Endodermal cell (in vitro differentiated cells): ENCODE measurements at places on chromosomes 5 and 9. TPM values are rescaled to one million over a fixed set of nuclear protein-coding genes. Genes with fewer than 3 reads are reported as not detected.
A peak's percentile ranks its signal among the peaks of the same experiment; 100 is the strongest.

The FCN1 gene
- not detected in 2 replicates for total RNA-seq

The IDNK gene
- total RNA-seq, result 1.5 to 2.8 TPM (median 1.6 TPM) in 3 replicates

The GLE1 gene
- 14.7 and 15.9 TPM in 2 replicates for total RNA-seq

The BNIP1 gene
- 7.3 to 9.9 TPM (median 7.8 TPM) in 3 replicates for total RNA-seq

The IL9 gene
- not detected in 2 replicates for total RNA-seq

The FCN2 gene
- total RNA-seq, result not detected in 2 replicates

The AGXT2 gene
- not detected in 3 replicates for total RNA-seq

The IL3 gene
- not detected in 3 replicates for total RNA-seq

The WDR31 gene
- total RNA-seq, result 3.4 and 4.5 TPM in 2 replicates

The SLC31A2 gene
- total RNA-seq, result 1.8 and 1.9 TPM in 2 replicates

The IFNA2 gene
- total RNA-seq, result not detected in 3 replicates

The CFAP157 gene
- 0.44 and 0.59 TPM in 2 replicates for total RNA-seq

The SNCAIP gene
- total RNA-seq, result 0.26 to 1.7 TPM (median 1.4 TPM) in 3 replicates

The CSF1R gene
- total RNA-seq, result 0.25 TPM in 1 of 2 replicates, not detected in the other

The PDLIM4 gene
- 9.0 and 9.1 TPM in 2 replicates for total RNA-seq

The CA9 gene
- total RNA-seq, result 1.4 and 1.8 TPM in 2 replicates

The WNT8A gene
- 1.8 and 2.2 TPM in 2 replicates for total RNA-seq

The TTC23L gene
- 1.6 to 3.0 TPM (median 2.9 TPM) in 3 replicates for total RNA-seq

DNA sequence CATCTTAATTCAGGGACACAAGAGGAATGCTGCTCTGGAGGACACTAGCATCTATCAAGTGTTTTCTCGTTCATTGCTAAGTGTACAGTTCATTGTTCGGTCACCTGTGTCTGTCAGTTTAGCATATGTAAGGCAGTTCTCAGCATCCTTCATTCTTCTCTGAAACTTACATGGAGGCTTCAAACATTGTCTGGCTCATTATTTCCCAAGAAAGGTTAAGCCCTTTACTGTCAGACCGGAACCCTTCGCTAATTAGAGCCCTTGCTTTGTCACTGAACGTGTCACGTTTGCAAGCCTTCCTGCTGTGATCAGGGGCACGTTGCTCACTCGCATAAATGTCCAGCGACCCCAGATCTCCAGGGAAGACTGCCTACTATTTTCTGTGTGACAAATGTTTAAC, 62.3 kb upstream of the RIOK2 start:
- no peak for DNase-seq

- no peak for DNase-seq
Measured at GRCh38 chr5:157594257-157594656, 18.7 kb upstream of the ADAM19 start.

- no peak for DNase-seq
Measured at GRCh38 chr5:89327608-89328007, 444.6 kb upstream of the MEF2C start.

GRCh38 chr5:75057561-75057960, 5.2 kb upstream of the GCNT4 start:
- DNase-seq, result no peak

DNA sequence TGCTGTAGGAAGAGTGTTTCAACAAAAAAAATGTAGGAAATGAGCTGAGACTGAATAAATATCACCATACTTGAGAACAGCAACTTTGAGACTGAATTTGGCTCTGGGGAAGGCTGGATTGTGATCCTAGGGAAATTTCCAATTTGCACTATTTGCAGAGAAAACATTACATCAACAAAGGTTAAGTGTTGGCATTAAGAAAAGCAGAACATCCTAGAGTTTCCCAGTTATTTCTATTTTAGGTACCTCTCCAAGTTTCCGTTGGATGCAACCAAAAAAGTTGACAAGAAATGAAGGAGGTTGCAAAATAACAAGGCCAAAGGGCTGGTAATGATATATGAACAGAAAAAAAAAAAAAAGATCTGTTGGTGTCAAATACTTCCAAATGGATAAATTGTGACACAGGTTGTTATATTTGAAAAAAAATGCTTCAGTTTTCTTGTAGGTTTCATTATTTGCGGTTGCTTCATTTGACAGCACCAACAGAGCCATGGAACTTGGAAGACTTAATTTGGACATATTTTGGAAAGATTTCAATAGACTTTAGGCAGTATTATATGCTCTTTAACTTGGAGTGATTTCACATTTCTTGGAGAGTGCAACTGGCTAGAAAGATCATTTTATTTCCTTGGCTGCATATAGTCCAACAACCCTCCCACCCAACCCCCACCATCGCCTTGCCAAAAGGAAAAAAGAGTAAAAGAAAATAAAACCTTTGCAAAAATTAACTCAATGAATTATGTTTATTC, 230.8 kb downstream of the ZNF608 start:
- no peak for DNase-seq

DNA sequence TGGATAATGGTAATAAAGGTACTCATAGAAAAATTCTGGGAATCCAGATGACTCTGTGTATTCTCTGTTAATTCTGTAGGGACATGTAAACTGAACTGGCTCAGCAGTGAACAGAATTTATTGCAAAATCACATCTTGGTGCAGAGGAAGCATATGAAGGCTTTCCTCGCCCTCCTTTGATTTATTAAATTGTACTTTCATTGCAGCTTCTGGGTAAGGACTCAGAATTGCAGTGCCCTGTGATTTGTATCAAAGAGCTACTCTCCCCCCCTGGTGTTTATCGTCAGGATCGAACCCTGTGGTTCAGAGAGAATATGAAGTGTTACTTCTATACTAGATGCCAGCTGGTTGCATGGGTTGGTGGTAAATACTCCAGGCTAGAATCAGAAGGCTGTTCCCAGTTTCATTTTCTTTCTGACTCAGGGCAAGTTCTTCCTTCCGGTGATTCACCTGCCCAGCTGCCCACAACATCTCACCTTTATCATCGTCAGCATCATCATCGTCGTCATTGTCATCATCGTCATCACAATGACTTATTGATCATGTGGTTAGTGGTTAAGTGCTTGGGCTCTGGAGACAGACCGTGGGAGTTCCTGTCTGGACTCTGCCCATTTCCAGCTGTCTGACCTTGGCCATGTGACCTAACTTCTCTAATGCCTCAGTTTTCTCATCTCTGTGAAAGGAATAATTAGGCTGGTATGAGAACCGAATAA, 238.8 kb downstream of the ARHGAP26 start:
- no peak for DNase-seq

DNA sequence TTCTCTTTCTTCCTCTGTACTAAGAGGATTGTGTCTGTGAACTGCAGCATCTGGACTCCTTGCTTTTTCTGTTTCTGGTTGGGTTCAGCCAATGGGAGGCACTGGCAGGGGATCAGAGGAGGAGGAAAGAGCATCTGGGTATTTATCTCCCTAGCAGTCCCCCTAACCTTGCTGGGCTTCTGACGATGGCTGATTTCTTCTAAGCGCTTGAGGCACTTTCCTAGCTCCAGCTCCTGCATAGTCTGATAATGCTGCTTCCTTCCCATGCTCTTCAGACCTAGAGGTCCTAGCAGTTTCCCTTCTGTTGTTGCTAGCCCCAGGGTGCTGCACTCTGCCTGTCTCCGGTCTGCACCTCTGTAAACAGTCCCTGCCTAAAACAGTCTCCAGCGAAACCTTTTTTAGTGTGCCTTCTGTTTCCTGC, 225.1 kb downstream of the PDZD2 start:
- peak; percentile 52 for DNase-seq

- DNase-seq, result peak; percentile 56
Measured at GRCh38 chr5:131109540-131110255, 55.4 kb downstream of the HINT1 start.

GRCh38 chr9:93030642-93031628, 27.6 kb upstream of the SUSD3 start:
- no peak for DNase-seq

- no peak for DNase-seq
Measured at GRCh38 chr9:87590996-87591395, 93.3 kb downstream of the DAPK1 start.

DNA sequence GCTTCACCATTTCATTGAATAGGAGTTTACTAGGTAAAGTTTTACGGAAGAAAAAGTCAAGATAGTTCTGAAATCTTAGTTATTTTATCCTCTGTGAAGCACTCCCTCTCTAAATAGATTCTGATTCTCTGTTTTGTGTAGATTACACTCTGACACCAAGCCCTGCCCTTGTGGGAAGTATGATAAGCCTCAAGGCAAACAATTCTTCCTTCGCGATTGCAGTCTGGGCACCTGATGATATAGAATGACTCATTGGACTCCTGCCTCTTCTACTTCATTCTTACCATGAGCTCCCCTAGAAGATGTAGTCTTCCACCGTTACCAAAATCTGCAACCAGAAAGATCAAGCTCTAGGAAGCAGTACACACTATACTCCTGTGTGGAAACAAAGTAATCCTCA, 626.9 kb upstream of the PTGER4 start:
- DNase-seq, result no peak

DNA sequence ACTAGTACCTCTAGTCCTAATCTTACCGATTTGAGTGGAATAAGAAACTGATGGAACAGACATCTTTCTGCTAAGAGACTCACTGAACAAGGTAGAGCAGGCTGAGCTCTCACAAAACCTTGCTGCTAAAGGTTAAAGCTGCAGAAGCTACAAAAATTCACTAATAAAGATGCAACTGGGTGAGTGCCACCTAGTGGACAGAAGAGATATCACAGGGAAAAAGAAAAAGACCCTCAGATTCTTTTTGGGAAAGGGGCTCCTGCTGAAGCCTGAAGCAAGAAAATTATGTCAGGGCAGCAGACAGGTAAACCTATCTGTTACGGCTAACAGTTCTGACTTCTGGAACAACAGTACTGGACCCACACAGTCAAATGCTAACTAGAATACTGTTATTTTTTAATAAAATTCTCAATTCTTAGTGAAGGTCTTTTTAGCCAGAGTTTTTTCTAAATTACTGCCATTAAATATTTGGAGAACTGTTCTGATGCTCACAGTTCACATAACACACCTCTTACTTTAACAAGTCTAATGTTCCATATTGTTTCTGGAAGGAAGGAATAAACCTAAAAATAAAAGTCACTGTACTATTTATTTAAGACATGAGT, 51.2 kb downstream of the DIAPH1 start:
- DNase-seq, result no peak
